ENCODE measurements at places on chromosomes 7 and 10.
A peak's percentile ranks its signal among the peaks of the same experiment; 100 is the strongest.

DNA sequence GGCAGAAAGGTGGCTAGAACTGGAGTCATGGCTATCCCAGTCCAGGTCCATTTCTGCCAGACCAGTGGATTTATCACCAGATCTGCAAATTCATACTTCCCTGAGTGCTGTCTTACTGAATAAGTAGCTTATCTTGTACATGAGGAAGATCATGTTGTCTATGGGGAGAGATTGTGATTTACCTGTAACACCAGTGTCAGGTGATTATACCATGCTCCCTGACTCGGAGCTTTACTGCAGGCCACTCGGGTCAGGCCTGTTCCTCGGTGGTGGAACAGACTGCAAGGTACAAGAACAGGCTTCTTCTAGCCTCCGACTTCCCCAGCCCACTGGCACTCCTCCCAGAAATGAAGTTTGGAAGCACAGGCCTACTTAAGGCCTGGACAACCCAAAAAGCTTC lies 42.6 kb upstream of the DLG5 start:
- peak; percentile 64 for DNase-seq

- DNase-seq: no peak
Measured at GRCh38 chr7:77393954-77394353, 22.2 kb downstream of the GSAP start.

DNA sequence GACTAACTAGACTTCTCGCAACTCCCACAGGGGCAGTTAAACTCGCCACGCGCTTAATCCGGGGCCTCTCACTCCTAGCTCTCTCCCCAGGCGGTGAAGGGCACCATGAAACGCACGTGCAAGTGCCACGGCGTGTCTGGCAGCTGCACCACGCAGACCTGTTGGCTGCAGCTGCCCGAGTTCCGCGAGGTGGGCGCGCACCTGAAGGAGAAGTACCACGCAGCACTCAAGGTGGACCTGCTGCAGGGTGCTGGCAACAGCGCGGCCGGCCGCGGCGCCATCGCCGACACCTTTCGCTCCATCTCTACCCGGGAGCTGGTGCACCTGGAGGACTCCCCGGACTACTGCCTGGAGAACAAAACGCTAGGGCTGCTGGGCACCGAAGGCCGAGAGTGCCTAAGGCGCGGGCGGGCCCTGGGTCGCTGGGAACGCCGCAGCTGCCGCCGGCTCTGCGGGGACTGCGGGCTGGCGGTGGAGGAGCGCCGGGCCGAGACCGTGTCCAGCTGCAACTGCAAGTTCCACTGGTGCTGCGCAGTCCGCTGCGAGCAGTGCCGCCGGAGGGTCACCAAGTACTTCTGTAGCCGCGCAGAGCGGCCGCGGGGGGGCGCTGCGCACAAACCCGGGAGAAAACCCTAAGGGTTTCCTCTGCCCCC lies 19.5 kb downstream of the WNT8B start:
- peak; percentile 67 for DNase-seq

DNA sequence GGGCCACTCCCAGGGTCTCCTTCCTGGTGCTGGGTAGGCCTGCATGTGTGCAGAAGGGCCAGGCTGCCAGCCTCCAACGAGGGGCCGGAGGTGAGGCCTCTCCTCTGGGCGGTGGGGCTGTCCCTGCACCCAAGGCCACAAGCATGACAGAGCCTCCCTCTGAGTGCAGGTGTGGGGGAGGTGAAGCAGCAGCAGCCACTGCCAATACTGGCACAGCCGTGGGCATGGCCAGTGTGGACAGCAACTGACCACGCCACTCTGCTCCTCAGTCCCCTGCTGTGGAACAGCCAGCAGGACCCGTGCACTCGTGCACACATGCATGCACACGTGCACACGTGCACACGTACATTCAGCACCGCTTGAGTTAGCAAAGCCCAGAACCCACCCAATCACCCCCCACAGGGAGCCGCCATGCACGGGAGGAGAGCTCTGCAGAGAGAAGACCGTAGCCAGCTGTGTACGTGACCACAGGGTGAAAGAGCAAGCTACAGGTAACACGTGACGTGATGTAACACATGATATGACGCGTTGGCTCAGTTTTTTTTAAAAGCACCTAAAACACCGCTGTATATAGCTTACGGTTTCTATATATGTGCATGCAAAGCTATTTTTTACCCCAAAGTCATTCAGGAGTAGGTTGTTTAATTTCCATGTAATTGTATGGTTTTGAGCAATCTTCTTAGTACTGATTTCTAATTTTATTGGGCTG lies 23.1 kb downstream of the PAPOLB start:
- DNase-seq: no peak

DNA sequence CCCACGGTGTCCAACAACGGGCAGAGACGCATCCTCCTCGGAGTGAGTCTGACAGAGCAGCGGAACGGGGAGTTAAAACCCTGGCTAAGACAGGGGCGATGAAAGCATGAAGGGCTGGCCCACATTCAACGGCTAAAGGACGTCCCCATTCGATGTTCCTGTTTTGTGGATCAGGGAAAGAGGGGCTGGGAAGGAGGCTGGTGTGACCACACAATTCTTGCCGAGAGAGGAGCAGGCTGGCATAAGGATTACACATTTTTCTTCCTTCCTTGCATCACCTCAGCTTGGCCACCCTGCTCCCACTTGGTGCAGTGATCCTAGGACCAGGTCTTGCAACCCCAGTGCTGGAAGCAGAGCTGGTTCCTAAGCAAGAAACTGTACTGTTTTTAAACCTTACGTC lies 67.7 kb downstream of the GNA12 start:
- no peak for DNase-seq

DNA sequence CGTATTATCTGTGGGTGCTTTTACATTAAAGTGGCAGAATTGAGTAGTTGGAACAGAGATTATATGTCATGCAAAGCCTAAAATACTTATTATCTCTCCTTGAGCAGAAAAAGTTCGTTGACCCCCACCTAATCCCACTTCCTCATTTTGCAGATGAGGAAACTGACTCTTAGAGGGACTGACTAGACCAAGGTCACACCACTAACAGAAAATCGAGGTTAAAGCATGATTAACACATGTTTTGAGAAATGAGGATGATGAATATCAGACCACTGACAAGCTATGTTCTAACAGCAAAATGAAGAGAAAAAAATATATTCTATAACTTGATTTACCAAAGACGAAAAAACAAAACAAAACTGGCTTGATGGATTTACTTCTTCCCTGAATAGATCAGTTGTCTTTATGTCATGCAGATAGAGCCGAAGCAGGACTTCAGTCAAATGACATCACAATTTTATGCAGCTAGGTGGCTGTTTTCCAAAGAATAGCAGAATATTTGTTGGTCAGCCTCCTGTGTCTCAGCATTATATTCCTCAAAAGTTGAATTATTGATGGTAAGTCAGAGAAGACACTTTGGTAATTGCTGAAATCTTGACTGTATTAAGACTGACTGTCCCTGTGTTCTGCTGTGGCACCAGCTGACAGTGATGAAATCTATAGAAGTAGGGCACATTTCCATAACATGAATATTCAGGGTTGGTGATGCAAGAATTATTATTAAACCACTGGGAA lies 24.2 kb upstream of the SMIM30 start:
- DNase-seq: no peak

DNA sequence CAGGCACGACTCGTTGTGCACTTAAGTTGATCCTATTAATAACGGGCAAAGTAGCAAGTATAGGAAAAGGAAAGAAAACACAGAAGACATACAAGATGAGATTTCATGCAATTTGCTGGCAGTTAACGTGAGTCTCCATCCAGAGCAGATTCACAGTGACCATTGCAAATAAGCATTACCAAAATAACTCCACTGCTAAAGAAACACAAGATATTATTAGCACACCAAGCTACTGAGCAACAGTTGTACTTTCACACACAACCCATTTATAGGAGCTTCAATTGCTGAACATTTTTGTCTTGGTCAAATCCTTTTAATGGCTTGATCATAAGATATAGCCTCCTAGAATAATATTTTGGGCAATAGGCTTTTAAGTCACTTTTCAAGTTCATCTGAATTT lies 187.7 kb upstream of the HGF start:
- no peak for DNase-seq

DNA sequence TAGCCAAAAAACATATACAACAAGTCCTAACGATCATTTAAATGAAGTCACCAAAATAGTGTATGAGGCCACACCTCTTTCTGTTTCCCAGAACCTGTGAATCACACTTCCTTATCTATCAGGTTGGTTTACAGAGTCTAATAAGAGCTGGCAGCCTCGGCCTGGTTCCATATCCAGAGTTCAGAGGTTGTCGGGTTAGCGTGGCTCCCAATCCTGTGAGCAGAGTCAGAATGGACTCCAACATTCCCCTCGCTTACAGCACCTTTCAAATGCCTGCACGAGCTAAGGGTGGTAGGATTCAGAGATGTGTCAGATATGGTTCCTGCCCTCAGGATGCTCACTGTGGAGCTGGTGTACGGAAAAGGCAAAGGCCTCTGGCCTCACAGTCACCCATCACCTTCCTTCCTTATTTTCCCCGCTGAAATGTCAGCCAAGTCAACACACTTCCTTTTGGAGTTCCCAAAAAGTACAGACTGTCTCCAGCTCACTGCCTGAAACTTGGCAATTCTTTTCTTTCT lies 6.0 kb downstream of the IL15RA start:
- DNase-seq: no peak

DNA sequence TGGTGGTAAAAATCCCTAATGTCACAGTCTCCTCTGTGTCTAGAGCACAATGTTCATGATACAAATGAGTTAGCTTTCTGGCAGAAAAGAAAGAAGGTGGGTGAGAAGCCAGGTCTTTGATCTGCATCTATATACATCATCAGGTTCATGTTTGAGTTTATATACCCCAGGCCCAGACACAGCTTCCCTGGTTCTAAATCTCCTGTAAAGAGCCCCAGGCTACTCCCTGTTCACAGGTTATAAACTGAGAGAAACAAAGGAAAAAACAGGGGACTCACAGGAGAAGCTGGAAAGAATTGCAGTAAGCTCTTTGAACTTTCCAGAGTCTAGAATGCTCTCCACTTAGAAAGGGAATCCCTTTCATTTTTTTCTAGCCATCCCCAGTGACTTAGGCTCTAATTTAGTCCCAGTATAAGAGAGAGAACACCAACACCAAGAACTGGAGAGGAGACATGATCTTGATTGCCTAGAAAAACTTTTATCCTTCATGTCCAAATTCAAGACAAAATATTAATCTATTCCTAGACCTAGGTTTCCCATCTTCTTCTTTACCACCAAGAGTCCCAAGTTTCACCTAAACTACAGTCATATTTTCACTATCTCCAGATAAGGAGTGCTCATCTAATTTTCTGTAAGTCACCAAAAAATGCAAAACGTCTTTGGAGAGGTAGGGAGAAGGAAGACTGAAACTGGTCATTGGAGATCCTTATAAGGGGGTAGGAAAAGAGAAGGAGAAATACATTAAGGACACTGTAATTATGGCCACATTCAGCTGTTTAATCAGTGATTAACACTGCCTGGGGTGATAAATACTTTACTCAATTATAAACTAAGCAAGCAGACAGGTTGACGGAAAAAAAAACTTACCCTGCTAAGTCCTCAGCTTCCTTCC lies 469 bp downstream of the MSS51 start:
- no peak for DNase-seq

DNA sequence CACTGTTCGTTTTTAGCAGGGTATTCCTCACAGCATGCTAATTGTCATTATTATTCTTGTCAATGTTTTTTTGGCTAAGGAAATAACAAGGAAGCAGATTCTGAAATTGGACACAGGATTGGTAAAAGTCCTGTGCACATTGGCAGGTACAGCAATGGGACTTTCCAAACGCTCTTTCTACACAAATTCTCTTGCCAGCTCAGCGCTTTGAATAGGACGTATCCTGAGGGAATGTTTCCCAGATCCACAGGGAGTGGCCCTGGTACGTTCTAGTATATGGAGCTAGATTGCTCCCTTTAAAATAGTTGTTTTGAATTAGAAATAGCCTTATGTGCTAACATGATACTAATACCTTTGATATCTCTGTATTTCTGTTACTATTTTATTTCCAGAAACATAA lies 82.8 kb upstream of the GRB10 start:
- DNase-seq: no peak

DNA sequence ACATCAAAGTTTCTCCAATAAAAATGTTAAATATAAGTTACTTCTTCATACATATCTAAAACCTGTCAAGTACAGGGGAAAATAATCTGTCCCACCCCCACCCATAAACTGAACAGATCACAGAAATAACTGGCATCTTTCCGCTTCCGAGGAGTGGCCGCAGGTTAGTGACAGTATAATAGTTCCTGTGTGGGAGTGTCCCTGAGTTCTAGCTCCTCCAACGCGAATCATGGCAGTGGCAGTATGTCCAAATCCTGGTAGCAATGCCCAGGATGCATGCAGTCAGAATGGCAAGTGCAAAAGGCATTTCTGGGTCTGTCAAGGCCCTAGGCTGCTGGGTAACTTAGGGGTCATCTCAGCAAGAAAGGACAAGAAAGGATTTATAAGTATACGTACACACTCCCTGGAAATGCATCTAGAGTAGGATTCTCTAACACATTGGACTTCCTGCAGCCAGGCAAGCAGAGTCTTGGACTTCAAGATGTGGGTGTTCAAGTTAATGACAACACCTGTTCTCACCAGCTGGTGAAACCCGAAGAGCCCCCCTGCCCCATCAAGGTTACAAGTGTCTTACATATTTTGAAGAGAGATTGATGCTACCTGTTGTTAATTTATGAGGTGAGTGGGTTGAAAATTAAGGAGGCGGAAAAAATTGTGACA lies 94.4 kb upstream of the COL1A2 start:
- no peak for DNase-seq

- DNase-seq: no peak
Measured at GRCh38 chr10:24623383-24623782, 100.3 kb downstream of the ARHGAP21 start.

DNA sequence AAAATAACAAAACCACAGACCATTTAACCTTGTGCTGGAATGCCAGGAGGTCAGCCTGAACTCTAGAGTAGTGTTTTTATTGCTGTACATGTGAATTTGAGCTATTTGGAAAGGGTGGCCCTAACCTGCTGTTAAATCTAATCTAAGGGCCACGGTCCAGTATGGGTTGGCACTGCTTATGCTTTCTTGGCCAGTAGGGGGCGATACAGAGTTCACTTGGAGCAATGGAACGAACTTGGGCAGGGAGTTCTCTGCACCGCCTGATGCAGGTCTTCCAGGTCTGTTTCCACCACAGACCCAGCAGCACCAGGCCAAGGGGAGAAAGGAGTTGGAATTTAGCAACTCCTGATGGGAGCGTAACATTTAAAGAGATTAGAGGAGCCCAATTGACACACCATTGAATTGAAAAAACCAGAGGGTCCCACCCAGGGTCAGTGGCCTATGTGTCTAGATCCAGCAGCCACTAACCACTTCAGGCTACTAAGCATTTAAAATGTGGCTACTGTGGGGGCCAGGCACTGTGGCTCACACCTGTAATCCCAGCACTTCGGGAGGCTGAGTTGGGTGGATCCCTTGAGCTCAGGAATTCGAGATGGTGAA lies 75.7 kb upstream of the EFCAB10 start:
- no peak for DNase-seq

All from right hindlimb (tissue), 1 donor.